Thymus (tissue), 14 donors: ENCODE measurements at places on chromosomes 13 and 19. TPM values are rescaled to one million over a fixed set of nuclear protein-coding genes. Genes with fewer than 3 reads are reported as not detected.
A peak's percentile ranks its signal among the peaks of the same experiment; 100 is the strongest.

DNA sequence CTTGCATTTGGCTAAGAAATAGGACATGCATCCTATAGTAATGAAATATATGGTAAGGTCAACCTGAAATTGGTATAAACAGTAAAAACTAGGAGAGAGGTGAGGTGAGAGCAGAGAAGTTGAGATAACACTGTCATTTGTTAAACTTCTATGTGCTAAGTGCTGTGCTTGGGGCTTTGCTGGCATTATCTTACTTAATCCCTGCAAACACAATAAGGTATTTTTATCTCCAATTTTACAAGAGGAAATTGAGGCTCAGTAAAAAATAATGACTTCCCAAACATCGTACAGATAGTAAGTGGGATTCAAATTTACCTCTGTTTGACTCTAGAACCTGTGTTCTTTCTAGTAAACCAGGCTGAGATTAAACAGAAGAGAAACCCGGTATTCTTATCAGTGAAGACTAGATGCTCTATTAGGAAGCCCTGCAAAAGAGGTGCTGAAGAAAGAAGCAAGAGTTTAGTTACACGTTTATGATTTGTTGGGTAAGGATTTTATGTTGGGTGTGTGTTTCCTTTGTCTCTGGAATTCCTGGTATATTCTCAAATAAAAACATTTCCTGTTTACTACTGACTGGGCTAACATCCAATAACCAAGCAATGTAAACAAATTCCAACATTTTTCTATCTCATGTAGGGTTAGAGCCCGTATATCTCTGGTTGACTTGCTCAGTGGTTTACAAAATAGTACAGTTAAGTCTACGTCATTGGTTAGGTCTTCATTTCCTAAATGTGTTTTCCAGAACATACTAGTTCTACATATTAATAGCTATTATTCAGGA is 137.3 kb upstream of the FNDC3A start:
- no peak for DNase-seq

GRCh38 chr13:46492946-46493345 is 60.0 kb upstream of the LRCH1 start:
- DNase-seq, result no peak

Gene FAM216B
- 0.14 TPM for polyA plus RNA-seq

DNA sequence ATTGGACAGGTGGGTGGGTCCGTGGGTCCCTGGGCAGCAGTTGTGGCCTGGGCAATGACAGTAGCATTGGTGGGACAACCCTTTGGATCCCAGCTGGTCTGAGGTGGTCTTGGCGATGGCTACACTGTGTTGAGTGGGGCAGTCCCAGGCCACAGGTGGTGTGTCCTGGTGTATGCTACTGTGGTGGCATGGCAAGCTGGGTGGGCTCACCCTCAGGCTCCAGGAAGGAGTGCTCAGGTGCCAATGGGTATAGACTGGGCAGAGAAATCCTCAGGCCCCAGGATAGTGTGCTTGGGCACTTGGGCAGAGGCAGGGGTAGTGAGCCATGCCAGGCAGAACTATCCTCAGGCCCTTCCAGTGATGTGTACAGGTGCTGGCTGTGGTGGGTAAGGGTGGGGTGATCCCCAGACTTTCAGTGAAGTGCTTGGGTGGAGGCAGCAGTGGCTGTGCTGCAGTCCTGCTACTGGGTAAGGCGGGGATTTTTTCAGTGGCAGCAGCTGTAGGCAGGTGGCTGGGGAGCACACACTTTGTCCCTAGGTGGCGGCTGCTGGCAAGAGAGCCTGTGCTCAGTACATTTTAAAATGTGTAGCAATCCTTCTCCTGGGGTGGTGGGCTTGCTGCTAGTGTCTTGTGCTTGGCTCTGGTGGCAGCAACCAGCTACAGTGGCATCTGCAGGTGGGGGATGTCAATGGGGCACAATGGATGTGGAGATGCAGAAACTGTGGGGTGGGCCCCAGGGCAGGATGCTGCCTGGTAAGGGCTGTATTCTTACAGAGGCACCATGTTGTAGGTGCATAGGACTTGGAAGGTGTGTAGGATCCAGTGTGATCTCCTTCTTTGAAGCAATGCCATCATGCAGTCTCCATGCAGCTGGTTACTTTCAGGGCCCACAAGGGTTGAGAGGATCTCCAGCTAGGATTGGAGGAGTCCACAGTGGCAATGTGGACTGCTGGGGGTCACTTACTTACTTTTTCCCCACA is 64.9 kb downstream of the DNAJC3 start:
- no peak for DNase-seq

Gene SCEL
- polyA plus RNA-seq, result 8.6 TPM

- DNase-seq, result no peak
Observed at GRCh38 chr19:55460670-55461258, 678 bp downstream of the ISOC2 start.

Gene GRIN3B
- 0.09 TPM for polyA plus RNA-seq

Gene PRODH2
- 0.23 TPM for polyA plus RNA-seq

Gene RDH8
- polyA plus RNA-seq, result 0.14 TPM

Gene CCDC106
- 17.2 TPM for polyA plus RNA-seq

Gene OR7A5
- 0.16 TPM for polyA plus RNA-seq

- no peak for DNase-seq
Observed at GRCh38 chr13:30585748-30586262, 31.9 kb upstream of the USPL1 start.

GRCh38 chr13:38582133-38582532 is 104.7 kb upstream of the FREM2 start:
- peak; percentile 6 for DNase-seq

Gene LGALS7B
- 234 TPM for polyA plus RNA-seq

Gene PSG7
- polyA plus RNA-seq, result 0.07 TPM

DNA sequence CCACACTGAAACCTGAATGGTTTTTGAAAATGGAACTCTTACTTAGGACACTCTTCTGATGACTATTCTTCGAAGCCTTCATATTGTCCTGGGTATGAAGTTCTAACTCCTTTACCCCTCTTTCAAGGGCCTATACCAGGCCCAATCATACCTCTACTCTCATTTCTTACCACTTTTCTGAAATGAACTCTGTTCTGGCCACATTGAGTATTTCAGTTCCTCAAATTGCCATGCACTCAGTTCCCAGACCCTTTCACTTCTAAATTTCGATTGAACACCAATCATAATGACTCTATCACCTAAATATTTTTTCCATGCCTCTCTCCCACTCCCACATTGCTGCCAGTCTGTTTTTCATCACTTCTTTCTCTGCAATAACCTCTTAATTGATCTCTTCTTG is 53.7 kb downstream of the LACC1 start:
- no peak for DNase-seq

DNA sequence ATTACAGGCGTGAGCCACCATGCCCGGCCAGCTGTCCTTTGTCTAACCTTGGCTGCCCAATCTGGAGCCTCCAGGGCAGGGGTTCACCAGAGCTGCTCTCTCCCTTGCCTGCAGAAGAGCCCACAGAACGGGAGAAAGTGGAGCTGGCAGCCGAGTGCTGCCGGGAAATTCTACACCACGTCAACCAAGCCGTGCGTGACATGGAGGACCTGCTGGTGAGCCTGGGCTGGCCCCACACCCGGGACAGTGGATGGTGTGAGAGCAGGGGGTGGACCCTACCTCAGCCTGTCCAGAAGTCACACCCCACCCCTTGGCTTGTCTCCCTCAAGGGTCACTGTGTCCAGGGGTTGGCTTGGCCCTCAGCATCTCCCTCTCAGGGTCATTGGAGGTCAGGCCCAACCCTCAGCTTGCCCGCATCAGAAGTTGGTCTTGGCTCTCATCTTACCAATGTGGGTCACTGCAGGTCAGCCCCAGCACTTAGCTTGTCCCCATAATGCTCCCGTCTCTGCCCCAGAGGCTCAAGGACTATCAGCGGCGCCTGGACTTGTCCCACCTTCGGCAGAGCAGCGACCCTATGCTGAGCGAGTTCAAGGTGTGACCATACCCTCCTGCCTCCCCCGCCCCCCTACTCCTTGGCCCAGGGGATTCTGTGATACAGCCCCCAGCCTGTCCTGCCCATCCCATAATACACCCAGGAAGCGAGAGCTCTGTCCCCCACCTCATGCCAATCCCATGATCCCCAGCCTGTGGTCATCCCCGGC is 20.4 kb downstream of the ARHGEF1 start:
- DNase-seq, result no peak

- no peak for DNase-seq
Observed at GRCh38 chr13:73599232-73600128, 534.7 kb downstream of the KLF12 start.

Gene KASH5
- 0.09 TPM for polyA plus RNA-seq

Gene LHB
- 1.2 TPM for polyA plus RNA-seq

DNA sequence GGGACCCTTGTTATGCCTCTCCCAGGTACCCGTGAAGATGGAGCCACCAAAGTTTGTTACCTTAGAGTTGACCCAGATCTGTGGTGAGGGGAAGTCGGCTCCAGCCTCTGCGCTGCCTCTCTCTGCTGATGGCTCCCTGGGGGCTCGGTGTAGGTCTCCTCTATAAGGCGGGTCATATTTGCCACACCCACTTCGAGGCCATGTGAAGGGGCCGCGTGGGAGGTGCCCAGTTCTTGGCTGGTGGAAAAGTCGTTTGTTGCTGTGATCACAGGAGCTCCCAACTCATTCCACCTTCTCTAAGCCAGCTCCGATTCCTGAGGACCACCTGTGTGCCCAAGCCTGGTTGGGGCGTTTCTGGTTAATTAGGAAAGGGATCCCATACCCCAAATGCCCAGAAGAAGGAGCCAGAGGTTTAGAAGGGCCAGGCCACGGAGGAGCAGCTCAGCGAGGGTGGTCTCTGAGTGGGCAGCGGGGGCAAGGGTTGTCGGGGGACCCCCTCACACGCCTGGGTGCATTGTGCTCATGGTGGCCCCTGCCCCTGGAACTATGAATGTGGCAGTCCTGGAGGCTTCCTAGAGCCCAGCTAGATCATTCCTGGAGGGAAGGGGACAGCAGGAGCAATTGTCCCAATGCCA is 296.5 kb downstream of the ZNF536 start:
- no peak for DNase-seq

- no peak for DNase-seq
Observed at GRCh38 chr13:99506634-99507033, 5.4 kb downstream of the TM9SF2 start.

- DNase-seq, result no peak
Observed at GRCh38 chr13:79566118-79566517, 85.2 kb downstream of the NDFIP2 start.

Gene TLE6
- polyA plus RNA-seq, result 4.9 TPM

Gene ZBTB32
- 2.0 TPM for polyA plus RNA-seq

- no peak for DNase-seq
Observed at GRCh38 chr13:49645451-49645850, 17.1 kb downstream of the ARL11 start.

Gene SMAD9
- 1.9 TPM for polyA plus RNA-seq

DNA sequence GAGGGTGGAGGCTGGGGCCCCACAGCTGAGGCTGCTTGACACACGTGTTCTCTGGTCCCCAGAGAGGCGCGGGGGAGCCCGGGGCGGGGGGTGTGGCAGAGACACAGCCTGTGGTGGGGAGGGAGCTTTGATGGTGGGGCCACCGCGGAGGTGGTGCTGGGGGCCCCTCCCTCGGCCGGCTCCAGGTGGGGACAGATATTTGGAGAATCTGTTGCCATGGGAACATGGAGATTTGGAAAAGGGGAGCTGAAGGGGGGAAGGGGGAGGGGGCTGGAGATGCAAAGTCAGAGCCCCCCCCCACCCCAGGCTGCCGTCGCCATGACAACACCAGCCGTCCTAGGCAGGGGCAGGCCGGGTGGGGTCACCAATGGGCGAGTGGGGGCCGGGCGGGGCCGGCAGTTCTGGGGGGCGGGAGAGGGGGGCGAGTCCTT is 1.2 kb downstream of the PRKCG start:
- DNase-seq, result no peak

DNA sequence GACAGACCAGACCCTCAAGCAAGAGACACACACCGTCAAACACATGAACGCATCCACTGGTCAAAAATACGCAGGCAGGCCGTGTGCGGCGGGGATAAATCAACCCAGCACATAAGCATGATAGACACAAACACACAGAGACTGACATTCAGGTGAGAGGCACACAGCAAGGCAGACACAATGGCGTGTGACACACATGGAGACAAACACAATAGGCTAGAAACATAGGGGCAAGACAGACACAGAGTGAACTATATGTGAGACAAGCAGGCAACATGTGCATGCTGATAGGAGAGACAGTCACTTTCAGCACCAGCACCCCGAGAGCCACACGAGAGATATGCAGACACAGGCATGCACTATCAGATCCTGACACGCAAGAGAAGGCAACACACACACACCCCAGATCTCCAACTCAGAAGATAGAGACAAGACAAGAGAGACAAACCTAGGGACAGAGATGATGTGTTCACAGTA is 6.9 kb upstream of the JUNB start:
- DNase-seq, result peak; percentile 53
